Activated T-helper 1 cell treated with Interleukin-2 at 50 U/mL for 16 hours (primary cell): ENCODE measurements at places on chromosomes 5 and 9.

DNA sequence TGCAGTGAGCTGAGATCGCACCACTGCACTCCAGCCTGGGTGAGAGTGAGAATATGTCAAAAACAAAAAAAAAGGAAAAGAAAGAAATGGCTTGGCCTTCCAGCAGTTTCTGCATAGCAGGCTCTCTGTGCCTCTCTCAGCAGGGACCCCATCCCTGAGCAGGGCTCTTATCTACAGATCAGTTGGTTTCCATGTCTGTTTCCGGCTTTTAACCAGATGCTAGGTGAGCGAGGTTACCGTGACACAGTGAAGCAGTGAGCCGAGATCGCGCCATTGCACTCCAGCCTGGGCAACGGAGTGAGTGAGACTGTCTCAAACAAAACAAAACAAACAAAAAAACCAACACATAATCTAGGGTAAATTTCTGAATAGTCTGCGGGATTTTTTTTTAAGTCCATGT lies 51.4 kb downstream of the COL5A1 start:
- no peak for DNase-seq

DNA sequence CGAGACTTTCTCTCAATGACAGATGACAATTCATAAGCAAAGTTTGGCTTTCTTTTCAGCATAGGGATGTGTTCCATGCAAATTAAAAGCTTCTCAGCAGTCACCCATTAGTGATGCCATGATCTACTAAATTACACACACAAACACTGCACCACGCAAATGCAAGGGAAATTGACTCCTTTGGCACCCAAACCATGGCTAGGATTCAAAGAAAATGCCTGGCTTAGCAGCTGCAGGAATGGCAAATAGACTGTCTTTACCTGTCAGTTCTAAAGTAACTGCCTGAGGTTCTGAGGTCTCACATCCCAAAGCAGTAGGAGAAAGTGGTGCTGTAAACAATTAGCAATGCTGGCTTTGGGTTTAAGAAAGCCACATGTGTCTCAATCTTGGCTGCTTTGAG lies 108.6 kb upstream of the ATP10B start:
- DNase-seq, result no peak

DNA sequence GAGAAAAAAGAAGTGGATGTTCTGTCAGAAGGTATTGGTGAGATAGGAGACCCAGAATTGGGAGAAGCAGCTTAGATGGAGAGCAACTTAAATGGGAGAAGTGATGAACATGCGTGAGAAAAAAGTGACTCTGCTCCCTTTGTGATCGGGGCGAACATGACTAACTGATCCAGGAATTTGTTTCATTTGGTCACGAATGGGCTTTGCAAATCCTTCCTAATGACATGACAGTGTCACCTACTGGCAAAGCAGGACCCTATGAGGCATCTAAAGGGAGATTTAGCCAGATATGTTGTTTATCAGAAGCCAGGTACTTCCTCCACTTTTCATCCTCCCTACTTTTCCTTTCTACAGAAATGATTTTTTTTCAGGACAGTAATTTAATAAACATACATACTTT lies 787.4 kb upstream of the RGMB start:
- no peak for DNase-seq

DNA sequence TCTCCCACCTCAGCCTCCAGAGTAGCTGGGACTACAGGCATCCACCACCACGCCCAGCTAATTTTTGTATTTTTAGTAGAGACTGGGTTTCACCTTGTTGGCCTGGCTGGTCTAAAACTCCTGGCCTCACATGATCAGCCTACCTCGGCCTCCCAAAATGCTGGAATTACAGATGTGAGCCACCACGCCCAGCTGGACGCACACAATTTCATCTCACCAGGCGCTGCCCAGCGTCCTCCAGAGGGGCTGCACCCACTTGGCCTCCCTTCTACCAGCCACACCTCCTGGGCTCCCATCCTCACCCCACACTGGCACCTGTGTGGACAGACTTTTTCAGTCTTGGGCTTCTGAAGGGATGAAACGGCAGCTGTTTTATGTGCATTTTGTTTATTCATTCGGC lies 3.8 kb upstream of the EXOC3 start:
- DNase-seq, result no peak

DNA sequence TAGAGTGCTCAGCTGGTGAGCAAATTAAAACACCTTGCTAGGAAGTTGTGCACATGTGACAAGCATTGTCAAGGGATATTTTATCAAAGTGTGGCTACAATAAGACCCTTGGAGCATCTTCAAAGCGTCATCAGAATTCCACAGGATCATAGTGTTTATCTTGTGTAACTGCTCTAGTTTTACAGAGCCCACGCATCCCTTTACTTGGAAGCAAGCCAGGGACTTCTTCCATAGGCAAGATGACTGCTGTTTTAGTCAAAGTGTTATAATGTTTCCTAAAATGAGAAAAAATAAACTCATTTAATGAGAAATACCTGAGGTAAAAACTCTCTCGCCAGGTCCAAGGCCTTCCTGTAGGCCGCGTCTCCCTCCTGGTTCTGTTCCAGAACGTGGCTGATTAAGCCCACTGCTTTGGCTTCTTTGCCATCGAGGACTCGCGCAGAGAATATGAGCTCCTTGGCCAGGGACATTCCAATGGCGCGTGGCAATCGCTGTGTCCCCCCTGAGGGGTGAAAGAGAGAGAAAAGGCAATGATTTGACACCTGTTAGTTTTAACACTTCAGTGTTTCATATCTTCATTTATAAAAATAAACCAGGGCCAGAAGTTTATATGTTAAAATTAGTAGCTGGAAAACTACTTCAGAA lies 141.1 kb downstream of the AUH start:
- no peak for DNase-seq

DNA sequence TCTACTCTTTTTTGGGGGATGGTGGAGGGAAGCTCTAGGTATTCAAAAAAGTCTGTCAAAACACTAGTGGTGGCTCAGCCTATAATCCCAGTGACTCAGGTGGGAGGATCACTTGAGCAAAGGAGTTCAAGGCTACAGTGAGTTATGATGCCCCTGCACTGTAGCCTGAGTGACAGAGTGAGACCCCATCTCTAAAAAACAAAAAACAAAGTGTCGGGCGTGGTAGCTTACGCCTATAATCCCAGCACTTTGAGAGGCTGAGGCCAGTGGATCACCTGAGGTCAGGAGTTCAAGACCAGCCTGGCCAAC lies 15.8 kb upstream of the SLC35D2 start:
- DNase-seq, result no peak

GRCh38 chr5:165227515-165227914 lies 1722.1 kb downstream of the MAT2B start:
- DNase-seq, result no peak
